Gastroesophageal sphincter (tissue), 4 donors: ENCODE measurements at places on chromosomes 3 and 15.
A peak's percentile ranks its signal among the peaks of the same experiment; 100 is the strongest.

GRCh38 chr3:66723231-66723630, 222.4 kb upstream of the LRIG1 start:
- no peak for ATAC-seq

- no peak for ATAC-seq
Observed at GRCh38 chr3:124299831-124300230, 307.9 kb upstream of the ROPN1 start.

GRCh38 chr3:132288357-132288756, 28.9 kb upstream of the ACP3 start:
- ATAC-seq = no peak

GRCh38 chr3:183291497-183292031, 38.5 kb downstream of the B3GNT5 start:
- ATAC-seq = no peak

- no peak for ATAC-seq
Observed at GRCh38 chr15:57185507-57186074, 190.7 kb upstream of the CGNL1 start.

GRCh38 chr15:81304226-81304625, 19.7 kb downstream of the STARD5 start:
- ATAC-seq = peak; percentile 32
